GDM1 (cell line): ENCODE measurements at places on chromosomes 1 and 21.
A peak's percentile ranks its signal among the peaks of the same experiment; 100 is the strongest.

GRCh38 chr21:36325373-36326010 is 5.5 kb downstream of the MORC3 start:
- no peak for DNase-seq

DNA sequence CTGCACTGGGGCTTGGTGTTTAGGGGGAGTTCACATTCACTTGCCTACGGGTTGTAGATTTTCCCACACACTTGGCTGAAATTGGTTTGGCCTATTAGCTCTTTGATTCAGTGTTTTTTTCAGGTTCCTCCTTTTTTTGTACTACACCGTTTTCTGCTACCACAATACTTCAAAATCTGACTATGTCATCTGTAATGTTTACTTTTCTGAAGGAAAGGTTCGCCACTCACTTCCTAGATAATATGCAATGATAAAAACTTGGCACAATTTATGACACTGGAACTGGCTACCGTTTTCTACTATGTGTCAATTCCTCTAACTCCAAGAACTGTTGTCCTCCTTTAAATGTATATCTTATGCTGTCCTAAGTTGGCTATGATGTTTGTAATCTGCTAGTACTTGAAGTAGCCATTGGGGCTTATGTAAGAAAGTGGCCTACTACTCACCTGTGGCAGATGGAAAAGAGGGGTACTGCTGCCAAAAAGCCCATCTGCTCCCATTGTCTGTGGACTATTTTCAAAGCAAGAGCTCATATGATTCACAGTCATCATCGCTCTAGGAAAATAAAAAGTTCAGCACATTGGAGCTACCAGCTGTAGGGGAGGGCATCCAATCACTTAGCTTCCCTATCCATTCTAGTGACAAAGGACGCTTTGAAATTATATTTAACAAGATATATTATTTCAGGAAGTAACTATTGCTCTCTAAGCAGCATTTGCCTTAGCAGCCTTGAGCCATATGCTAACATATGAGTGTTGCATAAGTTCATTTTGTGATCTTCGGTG is 42.4 kb upstream of the BACH1 start:
- DNase-seq, result peak; percentile 11

DNA sequence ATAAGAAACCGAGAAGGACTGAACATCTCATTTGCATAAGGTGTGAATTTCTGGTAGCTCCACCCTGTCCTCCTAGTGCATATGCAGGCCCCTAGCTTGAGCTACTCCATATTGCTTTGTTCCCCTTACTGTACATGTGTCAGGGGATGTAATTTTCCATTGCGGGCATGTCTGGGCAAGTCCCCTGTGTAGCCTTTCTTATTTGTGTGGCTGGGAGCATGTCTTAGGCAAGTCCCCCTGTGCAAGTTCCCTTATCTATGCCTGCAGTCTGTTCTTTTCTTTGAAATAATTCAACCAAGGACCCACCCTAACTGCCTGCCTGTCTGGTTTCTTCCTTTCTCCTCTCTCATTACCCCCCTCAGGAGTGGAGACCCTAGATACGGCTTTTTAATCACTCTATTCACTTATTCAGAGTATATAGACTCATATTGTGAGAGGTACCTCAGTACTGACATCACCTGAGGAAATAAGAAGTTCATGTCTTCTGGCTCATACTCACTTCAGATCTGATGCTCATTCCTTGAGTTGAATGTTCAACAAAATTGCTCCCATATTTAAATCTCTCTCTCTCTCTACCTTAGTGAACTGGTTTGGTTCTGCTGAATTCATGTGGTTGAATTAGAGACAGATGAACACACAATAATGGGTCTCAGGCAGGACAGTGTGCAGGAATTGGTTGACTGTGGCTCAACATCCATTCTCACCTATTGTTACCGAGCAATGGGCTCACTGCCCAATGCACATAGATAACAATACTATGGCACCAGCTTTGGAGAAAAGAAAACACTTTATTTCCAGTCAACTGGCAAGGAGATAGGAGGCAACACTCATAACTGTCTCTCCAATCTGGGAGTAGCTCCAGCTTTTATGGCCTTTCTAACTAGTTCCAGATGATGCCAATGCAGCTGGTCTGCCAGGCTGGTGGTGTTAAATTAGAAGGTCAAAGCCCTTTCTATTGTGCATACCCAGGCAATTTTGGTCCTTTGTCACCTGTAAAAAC is 27.9 kb upstream of the NPL start:
- peak; percentile 10 for DNase-seq

GRCh38 chr1:241834733-241835377 is 13.1 kb upstream of the EXO1 start:
- DNase-seq, result no peak

GRCh38 chr1:65691972-65692371 is 100.7 kb upstream of the PDE4B start:
- no peak for DNase-seq

DNA sequence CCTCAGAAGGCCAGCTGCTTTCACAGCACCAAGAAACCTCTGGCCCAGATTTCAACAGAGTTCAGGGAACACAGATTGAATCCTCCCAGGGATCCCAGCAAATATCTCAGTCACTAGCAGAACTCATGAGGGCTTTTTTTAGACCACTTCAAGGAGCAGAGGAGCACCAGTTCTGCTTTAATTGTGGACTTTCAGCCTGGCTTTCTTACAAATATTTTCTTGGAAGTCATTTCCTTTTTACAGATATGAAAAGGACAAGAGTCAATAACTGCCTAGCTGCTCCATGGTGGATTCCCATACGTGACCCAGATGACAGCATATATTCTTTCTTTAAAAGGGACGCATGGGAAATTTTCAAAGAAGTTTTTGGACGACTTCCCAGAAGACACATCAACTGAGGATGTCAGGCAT is 6.4 kb upstream of the LRRC8B start:
- DNase-seq, result no peak

GRCh38 chr1:169594391-169594790 is 8.1 kb upstream of the F5 start:
- DNase-seq, result no peak
